ENCODE measurements at places on chromosomes 5 and 9.

DNA sequence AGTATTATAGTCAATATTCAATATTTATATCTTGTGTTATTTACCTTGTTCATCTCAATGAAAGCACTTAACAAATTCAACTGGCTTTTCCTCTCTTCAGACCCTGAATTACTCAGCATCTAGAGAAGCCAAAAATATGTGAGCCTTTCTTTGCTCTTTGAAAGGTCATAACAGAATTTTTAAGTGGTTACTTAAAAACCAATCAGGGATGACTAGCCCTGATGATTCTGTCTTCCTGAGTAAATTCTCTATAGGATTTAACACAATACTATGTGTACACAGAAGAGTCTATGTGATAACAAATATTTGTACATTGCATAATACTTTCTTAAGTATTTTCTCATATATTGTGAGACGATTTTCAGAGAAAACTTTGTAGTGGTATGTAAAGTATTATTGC lies 546.3 kb downstream of the MAT2B start:
- DNase-seq = no peak

DNA sequence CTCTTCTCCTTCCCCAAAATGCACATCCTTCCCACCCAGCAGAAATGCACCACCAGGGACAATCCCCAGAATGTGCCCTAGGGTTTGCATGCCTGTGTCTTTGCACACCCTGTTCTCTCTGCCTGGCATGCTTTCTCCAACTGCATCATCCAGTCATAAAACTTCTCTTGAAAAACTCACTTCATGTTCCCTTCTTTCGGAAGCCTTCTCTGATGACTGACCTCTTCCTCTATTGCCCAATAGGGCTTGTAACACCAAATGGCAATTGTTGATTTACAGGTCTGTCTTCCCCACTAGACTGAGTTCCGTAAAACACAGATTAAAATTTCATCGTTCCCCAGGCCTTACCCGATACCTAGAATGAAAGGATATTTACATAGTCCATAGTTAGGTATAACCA lies 83.1 kb upstream of the SPOCK1 start:
- DNase-seq = no peak

- DNase-seq = no peak
These were observed 24.2 kb downstream of the FBN2 start for GRCh38 chr5:128513806-128514205.

DNA sequence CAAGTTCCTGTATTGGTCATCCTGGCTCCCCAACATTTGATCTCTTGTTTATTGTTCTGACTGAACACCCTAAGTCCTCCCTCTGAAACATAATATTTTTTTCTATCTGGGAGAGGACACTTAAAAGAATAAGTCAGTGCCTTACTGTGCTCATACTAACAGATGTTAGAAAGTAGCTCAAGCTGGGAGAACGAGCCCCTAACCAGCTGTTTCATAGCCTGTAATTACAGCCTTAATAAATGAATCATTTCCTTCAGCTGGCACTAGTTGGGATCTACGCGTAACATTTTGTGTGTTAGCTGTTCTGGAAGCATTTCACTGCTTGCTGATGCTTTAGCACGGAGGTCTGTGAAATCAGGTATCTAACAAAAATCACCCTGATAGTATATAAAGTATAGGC lies 345.9 kb upstream of the RIOK2 start:
- DNase-seq = no peak

- DNase-seq = no peak
These were observed 1007.1 kb upstream of the WWC1 start for GRCh38 chr5:167284222-167284890.

DNA sequence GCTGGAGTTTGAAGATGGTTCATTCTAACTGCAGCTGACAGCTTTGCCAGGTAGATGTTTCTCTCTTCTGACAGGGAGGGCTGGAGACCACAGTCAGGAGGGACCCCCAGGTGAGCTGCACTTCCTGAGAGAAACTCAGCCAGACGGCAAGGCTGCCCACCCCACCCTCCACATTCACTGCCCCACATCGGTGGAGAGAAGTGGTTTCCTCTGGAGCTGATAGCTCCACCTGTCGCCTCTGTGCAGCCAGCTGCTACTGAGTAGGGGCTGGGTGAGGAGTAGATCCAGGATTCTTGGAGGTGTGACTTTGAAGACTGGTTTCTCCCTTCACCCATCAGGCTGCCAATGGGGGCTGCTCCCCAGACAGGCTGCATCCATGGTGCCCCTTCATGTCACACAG lies 175.0 kb downstream of the CARTPT start:
- no peak for DNase-seq

- no peak for DNase-seq
These were observed 62.7 kb downstream of the RAB14 start for GRCh38 chr9:121138973-121139372.

GRCh38 chr9:10095208-10095607 lies 517.6 kb downstream of the PTPRD start:
- no peak for DNase-seq

DNA sequence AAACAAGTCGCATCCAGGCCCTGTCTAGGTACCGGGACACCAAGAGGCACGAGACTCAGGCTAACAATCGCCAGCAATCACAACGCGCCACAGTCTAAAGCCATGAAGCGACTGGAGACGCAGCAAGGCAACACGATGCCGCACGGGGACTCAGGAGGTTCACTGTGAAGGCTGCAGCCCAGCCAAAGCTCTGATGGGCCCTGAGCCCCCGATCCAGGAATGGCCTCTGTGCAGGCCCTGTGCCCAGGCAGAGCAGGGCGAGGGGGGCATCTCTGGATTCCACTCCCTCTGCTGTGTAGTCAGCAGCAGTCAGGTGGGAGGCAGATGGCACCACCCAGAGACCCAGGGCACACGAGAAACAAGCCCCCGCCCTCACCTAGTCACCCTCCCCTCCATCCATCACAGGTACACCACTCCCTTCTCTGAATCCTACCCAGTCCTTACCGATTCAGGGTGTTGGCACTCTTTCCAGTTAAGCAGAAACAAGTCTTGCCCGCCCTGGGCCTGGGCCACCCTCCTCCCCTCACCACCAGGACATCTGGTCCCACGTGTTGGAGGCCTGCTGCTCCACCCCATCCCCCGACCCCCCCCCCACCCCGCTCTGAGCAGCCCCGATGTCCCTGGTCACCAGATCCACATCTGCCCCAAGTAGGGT lies 1.1 kb downstream of the RALGDS start:
- DNase-seq = no peak

Data from CD4-positive, alpha-beta T cell treated with Interleukin-17A for 4 hours (primary cell).